Activated CD4-positive, alpha-beta memory T cell treated with anti-CD3 and anti-CD28 coated beads for 36 hours (primary cell): ENCODE measurements at places on chromosomes 3 and 15.

DNA sequence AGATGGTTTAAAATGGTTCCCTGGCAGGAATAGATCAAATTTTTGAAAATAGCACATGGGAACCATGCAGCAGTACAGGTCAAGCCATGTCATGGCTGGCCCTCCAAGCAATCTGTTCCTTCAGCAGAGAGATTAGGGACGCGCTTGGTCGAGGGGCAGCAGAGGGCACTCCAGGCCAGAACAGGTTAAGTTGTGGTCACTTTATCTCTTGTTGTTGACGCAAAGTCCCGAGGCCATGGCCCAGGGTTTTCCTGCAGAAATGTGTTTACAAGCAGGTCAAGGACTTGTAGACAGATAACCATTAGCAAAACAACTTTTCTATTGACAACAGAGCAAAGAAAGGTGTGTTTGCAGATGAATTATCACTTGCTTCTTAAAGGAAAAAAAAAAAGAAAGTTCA lies 570.0 kb upstream of the NR2F2 start:
- no peaks in the 10 kb centered on the region for H3K4me1 ChIP-seq
- H3K4me3 ChIP-seq: no peak overlapping the region
- no peaks in the 10 kb centered on the region for H3K36me3 ChIP-seq
- no peaks in the 10 kb centered on the region for H3K27me3 ChIP-seq

GRCh38 chr3:129023909-129024308 lies 22.8 kb downstream of the EFCC1 start:
- DNase-seq: no peak
- no peaks in the 10 kb centered on the region for H3K27me3 ChIP-seq
- H3K27ac ChIP-seq: no peak overlapping the region
- H3K36me3 ChIP-seq: no peaks in the 10 kb centered on the region

DNA sequence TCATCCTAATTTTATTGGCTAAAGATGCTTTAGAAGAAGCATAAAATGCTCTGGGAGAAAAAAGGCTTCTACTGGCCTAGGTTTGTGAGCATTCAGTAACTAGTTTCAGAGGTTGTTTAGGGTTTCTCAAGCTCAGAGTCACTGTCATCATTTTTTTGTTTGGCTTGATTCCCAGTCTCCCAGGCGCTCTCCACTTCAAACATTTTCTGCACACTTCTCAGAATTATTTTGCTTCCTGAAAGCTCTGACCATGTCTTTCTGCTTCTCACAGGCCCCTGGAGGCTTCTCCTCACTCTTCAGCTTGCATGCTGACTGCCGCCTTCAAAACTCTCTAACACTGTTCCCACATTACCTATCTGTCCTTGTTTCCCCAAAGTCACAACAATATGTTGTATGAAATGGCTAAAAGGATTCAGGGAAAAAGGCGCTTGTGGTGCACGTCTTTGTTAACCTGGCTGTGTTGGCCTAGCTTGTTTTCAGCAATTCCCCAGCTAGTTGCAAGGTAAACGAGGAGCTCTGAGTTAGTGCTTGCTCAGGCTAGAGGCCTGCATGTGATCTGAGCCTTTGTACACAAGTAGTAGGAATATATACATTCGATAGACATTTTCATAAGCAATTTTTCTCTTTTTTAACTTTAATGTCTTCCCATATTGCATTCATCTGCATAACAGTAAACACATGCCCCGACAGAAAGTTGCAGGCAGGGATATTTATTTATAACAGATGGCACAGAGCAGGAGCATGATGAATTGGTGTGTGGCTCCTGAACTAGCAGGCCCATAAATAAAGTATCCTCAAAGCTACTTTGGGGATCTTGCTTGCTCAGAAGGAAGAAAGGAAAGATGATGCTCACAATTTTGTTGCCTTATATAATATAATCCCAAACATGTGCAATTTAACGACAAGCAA lies 129.2 kb upstream of the DPH6 start:
- H3K27ac ChIP-seq: no peak overlapping the region
- peaks cover 6% of the 10 kb centered on the region for H3K27me3 ChIP-seq
- peaks cover 12% of the 10 kb centered on the region for H3K4me1 ChIP-seq
- H3K4me3 ChIP-seq: no peak overlapping the region

DNA sequence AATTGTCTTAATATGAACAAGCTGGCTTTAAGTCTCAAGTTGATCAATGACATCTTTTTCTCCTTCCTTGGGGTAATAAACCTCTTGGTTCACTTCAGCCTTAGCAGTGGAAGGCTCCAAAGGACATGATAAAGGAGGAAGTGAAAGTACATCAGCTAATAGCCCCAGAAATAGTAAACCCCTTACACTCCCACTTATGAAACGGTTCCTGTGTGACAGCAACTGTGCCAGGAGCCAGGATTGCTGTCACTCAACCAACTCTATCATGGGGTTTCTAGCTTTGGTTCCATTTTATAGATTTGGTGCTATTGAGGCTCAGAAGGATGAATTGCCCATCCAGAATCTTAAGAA lies 216.7 kb downstream of the ABHD5 start:
- no peak overlapping the region for H3K27ac ChIP-seq
- H3K36me3 ChIP-seq: no peaks in the 10 kb centered on the region
- no peaks in the 10 kb centered on the region for H3K4me1 ChIP-seq
- peaks cover 11% of the 10 kb centered on the region for H3K27me3 ChIP-seq

GRCh38 chr3:152742368-152743347 lies 92.3 kb upstream of the P2RY1 start:
- H3K36me3 ChIP-seq: no peaks in the 10 kb centered on the region
- DNase-seq: no peak
- no peaks in the 10 kb centered on the region for H3K4me1 ChIP-seq
- no peak overlapping the region for H3K27ac ChIP-seq
- H3K27me3 ChIP-seq: no peaks in the 10 kb centered on the region
- H3K4me3 ChIP-seq: no peak overlapping the region

GRCh38 chr3:42214565-42215283 lies 51.3 kb downstream of the CCK start:
- peaks cover 48% of the 10 kb centered on the region for H3K4me1 ChIP-seq
- DNase-seq: no peak
- no peak overlapping the region for H3K27ac ChIP-seq
- H3K27me3 ChIP-seq: no peaks in the 10 kb centered on the region
- no peak overlapping the region for H3K4me3 ChIP-seq
- H3K36me3 ChIP-seq: peaks cover 7% of the 10 kb centered on the region

DNA sequence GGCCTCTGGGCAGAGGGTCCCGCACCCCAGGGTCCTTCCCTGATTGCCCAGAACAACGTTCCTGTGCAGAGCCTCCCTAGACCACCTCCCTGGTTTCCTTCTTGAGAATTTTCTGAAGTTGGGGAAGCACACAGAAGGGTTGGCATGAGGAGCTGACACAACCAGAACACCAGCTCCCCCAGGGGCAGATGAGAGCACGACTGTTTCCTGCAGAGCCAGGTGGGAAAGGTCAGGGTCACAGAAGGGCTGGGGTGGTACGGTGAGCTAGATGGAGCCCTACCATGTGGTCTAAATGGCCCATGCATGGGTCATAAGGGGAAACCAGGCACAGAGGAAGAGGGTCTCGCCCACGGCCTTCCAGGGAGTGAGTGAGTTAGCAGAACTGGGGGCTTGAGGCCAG lies 10.4 kb downstream of the PPCDC start:
- no peaks in the 10 kb centered on the region for H3K27me3 ChIP-seq
- no peak overlapping the region for H3K27ac ChIP-seq
- no peak overlapping the region for H3K4me3 ChIP-seq
- H3K36me3 ChIP-seq: peaks cover 11% of the 10 kb centered on the region
- no peak for DNase-seq
- H3K4me1 ChIP-seq: peaks cover 22% of the 10 kb centered on the region

DNA sequence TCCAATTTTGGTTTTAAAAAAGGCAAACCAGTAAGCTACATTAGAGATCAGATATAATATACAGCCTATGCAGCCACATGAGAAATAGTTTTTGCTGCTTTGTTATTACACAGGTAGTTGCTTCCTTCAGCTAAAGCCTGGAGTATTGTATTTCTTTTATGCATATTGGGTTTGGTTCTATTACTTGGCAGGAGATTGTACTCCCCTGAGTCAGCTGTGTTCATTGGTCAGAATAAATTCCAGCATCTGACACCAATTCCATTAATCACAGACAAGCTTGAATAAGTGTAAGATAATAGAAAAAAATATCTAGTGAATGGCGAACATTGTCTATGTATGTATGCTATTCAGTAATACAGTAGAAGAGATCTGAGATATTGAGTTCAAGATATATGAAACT lies 26.1 kb upstream of the ZCWPW2 start:
- H3K27ac ChIP-seq: no peak overlapping the region
- H3K4me1 ChIP-seq: peaks cover 23% of the 10 kb centered on the region
- H3K4me3 ChIP-seq: no peak overlapping the region
- peaks cover 22% of the 10 kb centered on the region for H3K36me3 ChIP-seq

- peaks cover 65% of the 10 kb centered on the region for H3K36me3 ChIP-seq
- peak within 1 kb of the TSS; percentile 96 for H3K4me3 ChIP-seq
- DNase-seq: peak; percentile 98
- H3K27ac ChIP-seq: peak within 1 kb of the TSS; percentile 88
- H3K27me3 ChIP-seq: no peaks in the 10 kb centered on the region
Observed at GRCh38 chr3:9749645-9750555, at the start of gene OGG1. OGG1 (plus strand) TSS chr3:9749952; CDS start chr3:9750287, 335 bp downstream.

DNA sequence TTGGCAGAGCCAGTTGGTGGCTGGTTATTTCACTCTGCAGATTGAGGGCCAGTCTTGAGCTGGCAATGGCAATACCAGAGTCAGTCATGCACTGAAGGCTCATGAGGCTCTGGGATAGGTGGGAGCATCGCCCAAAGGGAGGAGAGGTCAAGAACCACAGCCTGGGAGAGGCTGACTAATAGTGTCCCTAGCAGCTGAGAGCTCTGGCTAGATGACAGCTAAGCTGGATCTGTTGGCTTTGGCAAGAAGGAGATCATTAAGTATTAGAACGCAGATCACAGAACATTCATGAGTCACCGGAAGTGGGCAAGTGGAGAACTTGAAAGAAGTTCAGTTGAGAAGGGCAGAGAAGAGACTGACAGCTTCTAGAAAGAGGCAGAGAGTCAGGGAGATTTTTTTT lies 521.1 kb downstream of the NR2F2 start:
- H3K4me1 ChIP-seq: no peaks in the 10 kb centered on the region
- H3K27ac ChIP-seq: no peak overlapping the region
- H3K4me3 ChIP-seq: no peak overlapping the region
- no peaks in the 10 kb centered on the region for H3K36me3 ChIP-seq

GRCh38 chr15:37055481-37055880 lies 44.9 kb downstream of the MEIS2 start:
- no peak overlapping the region for H3K27ac ChIP-seq
- no peak for DNase-seq
- peaks cover 1% of the 10 kb centered on the region for H3K27me3 ChIP-seq
- H3K4me1 ChIP-seq: no peaks in the 10 kb centered on the region

DNA sequence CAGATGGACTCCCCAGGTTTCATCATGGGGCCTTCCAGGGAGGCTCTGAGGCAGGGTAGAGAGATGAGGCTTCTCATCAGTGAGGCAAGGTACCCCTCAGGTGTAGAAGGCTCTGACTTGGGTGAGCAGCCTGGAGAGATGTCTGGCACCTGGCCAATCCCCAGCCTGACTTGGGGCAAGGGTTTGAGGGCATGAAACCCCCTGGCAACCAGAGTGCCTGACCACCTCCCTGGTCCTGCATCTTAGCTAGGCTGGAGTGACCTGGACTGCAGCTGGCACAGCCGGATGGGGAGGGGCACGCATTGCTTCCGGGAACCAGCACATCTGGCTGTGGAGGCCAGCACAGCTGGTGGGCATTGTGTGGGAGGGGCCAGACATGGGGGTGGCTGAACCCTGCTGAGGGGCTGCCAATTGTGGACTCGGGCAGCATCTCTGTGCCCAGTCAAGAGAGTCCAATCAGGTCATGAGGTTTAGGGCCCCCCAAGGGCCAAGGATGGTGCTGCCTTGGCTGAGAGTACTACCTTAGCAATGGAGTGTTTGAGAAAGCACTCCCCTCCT lies 1.9 kb downstream of the ZBTB47 start:
- H3K27ac ChIP-seq: no peak overlapping the region
- H3K27me3 ChIP-seq: no peaks in the 10 kb centered on the region
- peaks cover 11% of the 10 kb centered on the region for H3K4me1 ChIP-seq

DNA sequence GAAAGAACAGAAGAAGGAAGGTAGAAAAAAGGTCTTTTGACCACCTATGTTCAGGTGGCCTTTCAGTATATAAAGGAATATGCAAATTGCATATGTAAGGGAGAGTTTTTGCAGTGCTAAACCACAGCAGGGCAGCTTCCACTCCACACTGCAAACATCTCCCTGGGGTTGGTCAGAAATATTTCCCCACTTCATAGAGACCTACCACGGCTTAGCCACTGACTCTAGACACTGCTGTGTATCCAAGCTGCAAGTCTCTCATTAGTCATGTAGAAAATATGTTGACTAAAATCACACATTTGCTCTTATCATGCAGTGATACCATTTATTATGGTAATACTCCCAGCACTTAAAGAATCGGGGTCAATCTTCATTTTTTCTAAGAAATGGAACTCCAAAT lies 214.9 kb upstream of the NR2F2 start:
- H3K36me3 ChIP-seq: no peaks in the 10 kb centered on the region
- no peaks in the 10 kb centered on the region for H3K4me1 ChIP-seq
- no peaks in the 10 kb centered on the region for H3K27me3 ChIP-seq
